Germinal center (tissue), 1 donor: ENCODE measurements at places on chromosomes 12 and 14.
A peak's percentile ranks its signal among the peaks of the same experiment; 100 is the strongest.

- DNase-seq = peak; percentile 23
Measured at GRCh38 chr12:14403711-14404196, 38.3 kb downstream of the ATF7IP start.

DNA sequence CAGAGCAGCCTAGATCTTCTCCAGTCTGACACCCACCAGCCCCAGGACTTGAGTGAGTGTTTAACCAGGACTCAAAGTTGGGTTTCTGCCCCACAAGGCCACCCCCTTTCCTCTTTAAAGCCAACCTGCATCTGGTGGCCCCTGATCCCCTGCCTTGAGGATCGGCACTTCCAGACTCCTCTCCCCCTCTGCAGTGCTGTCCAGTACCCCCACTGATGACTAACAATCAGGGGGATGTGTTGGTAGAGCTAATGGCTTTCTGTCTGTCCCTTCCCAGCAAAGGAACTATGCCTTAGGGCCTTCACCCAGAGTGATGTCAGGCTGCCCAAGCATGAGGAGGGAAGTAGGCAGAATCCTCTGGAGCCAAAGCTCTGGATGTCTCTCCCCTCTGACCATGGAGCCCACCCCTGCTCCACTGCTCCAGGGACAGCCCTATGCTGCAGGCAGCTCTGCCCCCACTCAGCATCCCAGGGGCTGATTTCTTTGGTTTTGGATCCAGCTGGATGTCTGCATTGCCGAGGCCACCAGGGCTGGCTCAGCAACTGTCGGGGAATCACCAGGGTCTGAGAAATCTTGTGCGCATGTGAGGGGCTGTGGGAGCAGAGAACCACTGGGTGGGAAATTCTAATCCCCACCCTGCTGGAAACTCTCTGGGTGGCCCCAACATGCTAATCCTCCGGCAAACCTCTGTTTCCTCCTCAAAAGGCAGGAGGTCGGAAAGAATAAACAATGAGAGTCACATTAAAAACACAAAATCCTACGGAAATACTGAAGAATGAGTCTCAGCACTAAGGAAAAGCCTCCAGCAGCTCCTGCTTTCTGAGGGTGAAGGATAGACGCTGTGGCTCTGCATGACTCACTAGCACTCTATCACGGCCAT lies 42.9 kb downstream of the DAD1 start:
- no peak for DNase-seq

DNA sequence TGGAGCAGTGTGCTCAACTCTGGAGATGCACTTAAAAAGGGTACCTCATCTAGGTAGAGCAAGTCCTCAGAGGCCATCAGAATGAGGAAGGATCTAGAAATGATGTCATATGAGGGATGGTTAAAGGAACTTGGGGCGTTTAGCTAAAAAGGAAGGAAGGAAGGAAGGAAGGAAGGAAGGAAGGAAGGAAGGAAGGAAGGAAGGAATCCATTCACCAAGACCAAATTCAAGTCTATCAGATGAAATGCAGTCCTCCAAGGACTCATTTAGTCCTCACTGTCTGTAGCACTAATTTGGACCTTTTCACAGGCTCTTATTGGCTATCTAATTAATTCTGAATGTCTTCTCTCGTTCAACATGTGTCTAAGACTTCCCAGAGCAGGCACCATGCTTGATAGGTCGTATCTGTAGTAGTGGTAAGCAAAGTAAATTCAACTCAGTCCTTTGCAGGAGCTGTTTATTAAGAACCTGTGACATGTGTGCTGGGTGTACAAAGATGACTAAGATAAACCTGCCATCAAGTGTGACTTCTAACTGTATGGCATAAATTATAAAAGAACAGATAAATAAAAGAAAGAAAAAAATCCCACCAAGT lies 63.5 kb downstream of the LLPH start:
- no peak for DNase-seq

- DNase-seq = no peak
Measured at GRCh38 chr12:122730215-122731014, at the start of gene HCAR1. Gene HCAR1, minus strand, starts transcription at chr12:122730844. Its CDS starts 505 bp downstream, at chr12:122730339.

GRCh38 chr12:49893753-49894750 lies 9.6 kb downstream of the FAIM2 start:
- DNase-seq = no peak

- no peak for DNase-seq
Measured at GRCh38 chr12:14989790-14990189, 16.9 kb downstream of the PDE6H start.

DNA sequence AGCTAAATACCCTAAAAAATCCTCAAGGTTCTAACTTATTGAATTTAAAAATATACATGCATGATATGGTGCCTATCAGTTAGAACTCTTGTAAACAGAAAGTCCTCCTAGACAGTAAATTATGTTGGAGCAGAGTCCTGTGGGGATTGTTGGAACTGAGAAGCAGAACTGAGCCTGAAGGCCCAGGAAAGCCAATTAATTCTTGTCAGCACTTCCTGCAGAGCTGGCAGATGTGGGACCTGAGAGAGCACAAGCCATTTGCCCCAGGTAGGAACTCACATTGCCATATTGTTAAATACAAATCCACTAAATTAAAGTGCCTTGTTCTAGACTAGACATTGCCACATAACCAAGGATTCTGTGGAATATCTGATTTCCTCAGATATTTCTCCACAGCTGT lies 117.1 kb downstream of the RTN1 start:
- no peak for DNase-seq

- DNase-seq = no peak
Measured at GRCh38 chr12:90841336-90841735, 113.6 kb downstream of the CCER1 start.

- peak; percentile 58 for DNase-seq
Measured at GRCh38 chr12:55736780-55737580, 5.9 kb upstream of the GDF11 start.

DNA sequence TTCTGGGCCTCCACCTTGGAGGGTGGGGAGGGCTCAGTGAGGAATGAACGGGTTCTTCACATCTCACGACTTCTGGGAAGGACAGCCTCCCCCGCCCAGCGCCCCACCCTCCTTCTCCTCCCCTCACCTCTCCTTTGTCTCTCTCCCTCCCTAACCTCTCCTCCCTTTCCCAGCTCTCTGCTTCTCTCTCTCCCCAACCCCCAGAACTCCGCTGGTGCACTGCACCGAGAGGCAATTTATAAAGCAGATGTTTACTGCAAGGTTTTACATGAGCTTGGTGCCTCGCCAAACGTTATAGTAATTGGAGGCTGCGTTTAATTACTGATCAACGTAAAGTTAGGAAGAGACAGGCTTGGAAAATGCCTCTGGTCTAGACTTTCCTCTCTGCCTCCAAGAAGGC lies 42.9 kb upstream of the FAM222A start:
- no peak for DNase-seq

DNA sequence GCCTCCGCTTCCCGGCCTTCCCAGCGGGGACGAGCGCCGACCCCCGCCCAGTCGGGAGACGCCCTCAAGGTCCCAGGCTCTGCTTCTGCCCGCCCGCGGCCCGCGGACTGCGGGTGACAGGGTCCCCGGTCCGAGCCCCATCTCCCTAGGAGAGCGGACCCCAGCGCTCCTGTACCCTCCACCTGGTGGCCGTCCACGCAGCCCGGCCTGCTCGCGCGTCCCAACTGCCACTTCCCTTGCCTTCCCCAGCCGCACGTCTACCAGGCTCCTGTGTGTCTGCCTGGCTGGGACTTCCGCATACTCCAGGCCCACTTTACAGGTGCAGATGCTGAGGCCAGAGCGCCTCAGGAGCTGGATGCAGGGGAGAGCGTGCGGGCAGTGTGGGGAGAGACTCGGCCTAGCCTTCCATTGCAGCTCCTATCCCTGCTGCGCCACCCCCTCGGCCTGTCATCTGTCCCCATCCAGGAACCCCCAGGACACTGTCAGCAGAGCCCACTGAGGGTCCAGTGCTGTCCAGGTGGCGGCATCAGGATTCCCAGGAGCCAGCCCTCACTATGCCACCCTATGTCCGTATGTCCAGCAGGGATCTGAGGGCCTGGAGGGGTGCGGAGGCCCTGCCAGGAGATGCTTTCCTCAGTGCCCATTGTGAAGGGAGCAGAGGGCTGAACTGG lies 8.0 kb upstream of the ANKRD9 start:
- no peak for DNase-seq

- DNase-seq = no peak
Measured at GRCh38 chr14:104694475-104694950, 5.1 kb downstream of the INF2 start.

DNA sequence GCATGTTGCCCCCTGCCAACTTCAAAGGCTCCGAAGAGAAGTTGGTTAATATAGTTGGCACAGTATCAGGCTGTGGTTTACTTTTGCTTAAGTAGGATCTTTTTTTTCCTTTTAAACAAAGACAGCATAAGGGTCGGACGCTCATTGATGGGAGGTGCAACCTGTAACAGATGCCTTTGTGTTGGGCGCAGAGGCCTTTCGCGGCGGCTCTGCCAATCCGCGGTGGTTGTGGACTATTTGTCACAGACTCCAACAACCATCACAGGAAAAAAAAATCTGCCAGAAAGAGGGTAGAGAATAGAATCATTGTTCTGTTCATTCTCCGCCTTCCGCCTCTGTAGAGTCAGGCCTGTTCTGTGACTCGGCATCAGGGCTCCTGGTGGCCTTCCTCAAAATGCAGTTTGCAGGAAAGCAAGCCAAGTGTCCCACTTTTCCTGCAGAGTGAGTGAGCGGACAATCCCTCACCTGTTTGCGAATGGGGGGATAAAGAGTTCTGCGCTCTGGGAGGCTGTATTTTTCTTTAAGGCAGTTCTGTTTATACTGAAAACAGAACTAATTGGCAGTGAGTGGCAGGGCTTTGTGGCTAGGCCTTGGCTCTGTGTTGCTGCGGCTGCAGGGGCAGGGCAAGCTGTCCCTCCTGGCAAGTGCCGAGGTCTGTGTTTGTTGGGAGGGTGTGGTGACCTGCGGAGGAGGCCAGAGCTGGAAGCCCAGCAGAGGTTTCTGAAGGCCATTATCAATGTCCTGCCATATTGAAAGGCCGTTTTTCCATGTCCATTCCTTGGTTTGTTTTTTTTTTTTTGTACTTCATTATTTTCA lies 83.0 kb upstream of the PIWIL1 start:
- DNase-seq = no peak

DNA sequence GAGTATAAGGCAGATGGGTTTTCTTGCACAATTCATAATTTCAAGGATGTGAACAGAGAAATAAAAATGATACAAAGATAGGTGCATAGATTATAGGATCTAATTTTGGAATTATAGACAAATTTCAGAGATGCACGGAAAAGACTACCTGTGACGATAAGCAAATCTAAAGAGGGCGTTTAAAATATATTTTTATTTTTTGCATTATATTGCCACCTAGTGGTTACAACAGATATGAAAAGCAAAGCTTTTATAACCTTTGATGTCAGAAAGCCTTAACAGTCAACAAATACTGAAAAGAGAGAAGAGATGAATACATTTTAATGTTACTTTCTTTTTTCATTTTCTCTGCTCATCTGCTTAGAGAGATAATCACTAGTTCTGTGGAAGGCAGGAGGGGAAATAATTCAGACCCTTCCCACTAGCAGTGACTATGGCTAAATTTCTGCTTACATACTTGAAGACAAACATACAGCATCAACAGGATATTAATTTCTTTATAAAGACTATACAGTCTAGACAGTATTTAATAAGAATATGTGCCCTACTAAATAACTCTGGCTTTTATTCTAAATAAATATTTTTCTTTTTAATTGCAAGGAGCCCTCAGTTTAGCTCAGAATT lies 46.3 kb downstream of the NTS start:
- DNase-seq = no peak

DNA sequence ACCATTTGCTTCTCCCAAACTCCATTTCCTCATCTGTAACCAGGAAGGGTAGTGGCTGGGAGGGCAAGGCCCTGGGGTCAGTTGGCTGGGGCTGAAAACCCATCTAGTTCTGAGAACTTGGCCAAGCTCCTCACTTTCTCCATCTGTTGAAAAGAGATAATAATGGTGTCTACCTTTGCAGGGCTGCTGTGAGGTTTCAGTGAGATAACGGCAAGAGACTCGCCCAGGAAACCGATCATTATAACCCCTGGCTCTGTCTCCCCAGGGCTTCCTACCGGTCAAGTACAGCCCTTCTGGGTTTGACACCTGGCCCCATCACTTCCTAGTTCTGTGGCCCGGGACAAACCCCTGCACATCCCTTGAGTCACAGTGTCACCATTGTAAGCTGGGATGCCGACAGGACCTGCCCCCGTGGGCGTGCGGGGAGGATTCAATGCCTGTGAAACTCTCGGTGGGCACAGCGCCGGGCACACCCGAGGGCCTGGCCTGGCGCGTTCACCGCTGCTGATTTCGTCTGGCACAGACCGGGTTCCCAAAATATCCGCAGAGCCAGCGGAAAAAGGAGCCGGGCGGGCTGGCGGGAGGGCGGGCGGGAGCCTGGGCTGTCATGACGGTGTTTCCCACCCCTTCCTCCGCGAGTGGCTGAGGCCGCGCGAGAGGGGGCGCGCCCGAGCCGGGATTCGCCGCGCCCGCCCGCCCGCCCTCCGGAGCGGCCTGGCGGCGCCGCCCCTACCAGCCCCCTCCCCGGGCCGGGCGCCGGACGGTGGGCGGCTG lies 4.4 kb downstream of the KMT5A start:
- peak; percentile 90 for DNase-seq

- no peak for DNase-seq
Measured at GRCh38 chr12:86233126-86233525, 23.1 kb downstream of the MGAT4C start.

- peak; percentile 61 for DNase-seq
Measured at GRCh38 chr12:71662849-71663560, 643 bp downstream of the ZFC3H1 start.
